ENCODE measurements at places on chromosomes 12 and 14.
A peak's percentile ranks its signal among the peaks of the same experiment; 100 is the strongest.

DNA sequence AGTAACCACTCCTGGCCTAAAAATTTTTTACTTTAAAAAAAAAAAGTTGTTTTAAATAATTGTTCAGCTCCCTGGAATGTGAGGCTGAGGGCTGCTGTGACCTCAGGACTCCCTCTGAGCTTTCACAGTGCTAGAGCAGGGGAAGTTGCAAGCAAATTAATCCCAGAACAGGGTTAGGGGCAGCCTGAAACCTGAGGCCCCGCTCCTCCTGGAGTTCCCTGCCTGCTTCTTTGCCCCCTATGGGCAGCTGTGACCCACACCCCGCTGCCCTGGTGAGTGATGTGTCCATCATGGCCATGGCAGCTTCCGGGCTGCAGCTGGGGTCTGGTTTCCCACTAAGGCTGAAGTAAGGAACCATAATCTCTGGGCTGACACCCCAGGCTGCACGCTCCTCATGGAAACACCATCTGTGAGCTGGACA is 9.5 kb downstream of the RITA1 start:
- no peak for DNase-seq

DNA sequence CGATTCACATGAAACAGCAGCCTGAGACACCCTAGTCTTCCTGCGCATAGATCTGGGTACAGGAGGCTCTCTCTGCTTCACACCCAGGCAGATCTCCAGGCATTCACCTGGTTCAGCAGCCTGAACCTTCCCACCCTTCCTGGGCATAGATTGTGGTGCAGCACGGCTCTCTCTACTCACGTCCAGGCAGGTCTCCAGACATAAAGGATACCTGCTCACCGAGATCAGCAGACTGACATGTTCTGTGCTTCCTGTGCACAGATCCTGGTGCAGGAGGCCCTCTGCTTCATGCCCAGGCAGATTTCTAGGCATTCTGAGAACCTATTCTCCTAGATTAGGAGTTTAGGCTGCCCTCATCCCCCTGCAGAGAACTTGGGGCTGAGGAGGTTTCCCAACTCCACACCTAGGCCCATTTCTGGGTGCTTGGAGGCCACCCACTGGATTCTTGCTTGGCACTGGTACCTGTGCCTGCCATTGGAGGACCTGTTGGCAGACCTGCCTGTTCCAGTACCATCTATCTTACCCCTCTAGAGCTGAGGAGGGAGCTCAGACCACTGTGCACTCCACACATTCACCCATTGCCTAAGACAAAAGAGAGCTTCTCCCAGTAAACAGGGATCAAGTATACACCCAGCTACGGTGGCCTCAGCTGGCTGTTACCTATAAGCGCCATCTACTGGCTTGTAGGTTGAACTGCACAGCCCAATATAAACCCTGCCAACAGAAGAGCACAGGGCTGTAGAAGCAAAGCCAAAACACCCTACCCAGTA is 28.0 kb upstream of the GARIN6 start:
- no peak for DNase-seq

- DNase-seq: no peak
Measured at GRCh38 chr14:67131691-67132090, 57.5 kb upstream of the GARIN2 start.

DNA sequence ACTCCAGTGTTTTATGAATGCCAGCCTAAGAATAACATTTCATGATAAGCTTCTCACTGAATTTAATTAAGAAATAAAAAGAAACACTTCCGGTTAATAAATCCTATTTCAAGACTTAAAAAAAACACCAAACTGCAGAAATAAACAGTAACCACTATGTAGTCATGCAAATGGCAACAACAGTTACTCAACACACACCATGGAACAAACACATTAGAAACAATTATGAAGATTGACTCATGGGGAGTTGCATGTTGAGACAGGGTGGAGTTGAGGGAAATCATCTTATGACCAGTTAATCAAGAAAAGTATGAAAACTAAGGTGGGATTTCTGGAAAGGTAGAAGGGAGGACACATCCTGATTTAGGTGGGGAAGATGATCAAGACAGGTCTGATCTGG is 52.7 kb downstream of the PLBD1 start:
- DNase-seq: no peak

GRCh38 chr12:116674643-116675183 is 63.2 kb downstream of the SPRING1 start:
- DNase-seq: no peak

DNA sequence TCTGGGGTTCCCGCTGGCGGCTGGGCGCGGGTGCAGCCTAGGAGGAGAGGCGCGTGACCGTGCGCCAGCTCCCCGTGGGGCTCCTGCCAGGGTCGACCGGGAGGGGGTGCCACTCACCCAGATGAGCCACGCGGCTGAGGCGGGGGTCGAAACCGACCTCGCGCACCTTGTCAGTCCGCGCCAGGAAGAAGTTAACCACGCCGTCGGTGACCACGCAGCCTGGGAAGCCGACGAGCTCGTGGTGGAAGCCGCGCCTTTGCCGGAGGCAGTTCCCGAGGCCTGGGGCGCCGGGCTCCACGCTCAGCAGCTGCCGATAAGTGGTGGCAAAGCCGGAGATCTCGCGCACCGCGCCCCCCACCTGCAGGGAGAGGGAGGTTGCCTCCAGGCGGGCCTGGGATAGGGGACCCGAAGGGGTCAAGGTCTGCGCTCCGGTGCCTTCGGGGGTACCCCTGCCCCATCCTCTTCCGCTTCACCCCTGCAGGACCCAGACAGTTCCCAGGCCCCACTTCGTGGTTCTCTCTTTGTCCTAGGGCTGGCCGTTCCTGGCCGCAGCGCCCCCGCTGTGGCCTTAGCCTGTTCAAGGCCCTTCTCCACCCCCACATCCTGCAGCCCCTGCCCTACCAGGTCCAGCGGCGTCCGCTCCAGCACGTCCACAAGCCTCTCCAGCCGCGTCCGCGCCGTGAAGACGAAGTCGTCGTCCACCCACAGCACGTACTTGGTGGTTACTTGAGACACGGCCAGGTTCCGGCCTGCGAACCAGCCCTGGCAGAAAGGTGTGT is 5.3 kb downstream of the B4GALNT1 start:
- no peak for DNase-seq

DNA sequence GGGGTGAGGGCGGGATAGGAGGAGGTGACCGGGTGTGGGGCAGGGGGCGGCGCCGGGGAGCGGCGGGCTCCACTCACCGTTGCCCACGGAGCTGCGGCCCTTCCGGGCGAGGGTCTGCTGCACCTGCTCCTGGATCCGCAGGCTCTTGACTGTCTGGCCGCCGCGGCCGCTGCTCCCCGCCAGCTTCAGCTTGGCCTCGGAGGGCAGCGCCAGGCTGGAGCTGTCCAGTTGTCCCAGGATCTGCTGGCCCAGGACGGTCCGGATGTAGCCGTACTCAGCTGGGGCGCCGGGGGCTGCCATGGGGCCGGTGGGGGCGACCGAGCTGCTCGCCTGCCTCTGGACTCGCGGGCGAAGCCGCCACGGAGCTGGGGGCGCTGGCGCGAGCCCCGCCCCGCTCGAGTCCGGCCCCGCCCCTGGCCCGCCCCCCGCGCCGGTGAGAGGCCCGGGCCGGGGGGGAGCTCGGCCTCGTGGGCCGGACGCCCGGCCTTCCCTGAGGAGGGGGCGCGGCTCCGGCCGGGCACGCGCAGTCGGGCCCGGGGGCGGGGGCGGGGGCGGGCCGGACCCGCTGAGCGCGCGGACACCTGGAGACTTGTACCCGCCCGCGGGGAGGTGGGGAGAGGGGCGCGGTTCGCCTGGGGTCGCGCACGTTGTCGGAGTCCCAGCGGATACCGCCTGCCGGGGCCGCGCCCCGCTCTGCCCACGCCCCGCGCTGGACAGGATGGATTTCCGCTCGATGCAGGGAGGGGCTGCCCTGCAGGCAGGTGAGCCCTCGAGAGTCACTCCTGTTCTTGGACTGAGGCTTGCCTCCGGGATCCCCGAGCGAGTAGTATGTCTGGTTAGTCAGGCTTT is at the start of gene PKP2:
Gene PKP2 (minus strand): TSS at position 346 of the 849 bp plus-strand sequence. CDS start 46 bp downstream, at position 300.
- DNase-seq: no peak

GRCh38 chr12:91513313-91513712 is 330.7 kb upstream of the DCN start:
- DNase-seq: no peak

DNA sequence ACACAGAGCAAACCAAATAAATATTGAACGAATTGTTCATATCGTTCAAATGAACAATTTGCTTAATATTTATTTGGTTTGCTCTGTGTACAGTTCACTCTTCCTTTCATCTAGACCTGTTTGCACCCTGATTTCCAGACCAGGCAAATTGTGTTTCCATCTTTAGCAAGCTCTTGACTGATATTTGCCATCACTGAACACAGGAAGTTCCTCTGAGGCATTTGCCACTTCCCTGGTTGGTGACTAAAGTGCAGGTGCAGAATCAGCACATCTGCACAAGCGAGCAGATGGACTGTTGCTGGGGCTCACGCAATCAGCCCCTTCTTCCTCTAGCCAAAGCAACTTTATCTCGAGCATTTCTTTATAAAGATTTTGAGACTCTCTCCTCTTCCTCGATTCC is 112.9 kb downstream of the DAAM1 start:
- peak; percentile 13 for DNase-seq

- no peak for DNase-seq
Measured at GRCh38 chr14:74531467-74531866, 37.9 kb downstream of the ISCA2 start.

- no peak for DNase-seq
Measured at GRCh38 chr12:80445083-80445793, 1.2 kb downstream of the PTPRQ start.

DNA sequence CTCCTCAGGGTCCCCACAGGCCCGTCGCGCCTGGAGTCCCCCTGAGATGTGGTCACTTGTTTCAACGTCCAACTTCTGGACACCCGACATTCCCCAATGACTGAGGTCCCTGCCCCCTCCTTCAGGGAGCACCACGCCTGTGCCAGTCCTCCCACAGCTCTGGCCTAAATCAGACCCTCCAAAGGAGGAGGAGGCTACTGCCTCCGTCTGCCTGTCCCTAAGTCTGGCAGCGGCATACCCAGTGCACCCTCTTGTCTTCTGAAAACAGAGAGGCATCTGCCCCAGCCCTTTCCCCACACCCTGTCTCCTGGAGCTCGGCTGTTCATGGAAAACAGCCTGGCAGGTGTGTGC is 46.2 kb downstream of the TESC start:
- no peak for DNase-seq

DNA sequence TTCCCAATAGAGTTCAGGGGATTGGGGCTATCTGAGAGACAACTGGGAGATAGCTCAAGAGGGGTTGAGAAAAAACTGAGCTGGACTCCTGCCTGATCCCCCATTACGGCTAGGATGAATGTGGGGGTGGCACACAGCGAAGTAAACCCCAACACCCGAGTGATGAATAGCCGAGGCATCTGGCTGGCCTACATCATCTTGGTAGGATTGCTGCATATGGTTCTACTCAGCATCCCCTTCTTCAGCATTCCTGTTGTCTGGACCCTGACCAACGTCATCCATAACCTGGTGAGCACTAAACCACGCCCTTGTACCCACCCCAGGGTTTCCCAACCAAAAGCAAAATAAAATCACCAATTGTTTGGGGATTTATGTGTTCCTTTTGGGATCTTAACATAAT is 1.0 kb downstream of the ORMDL2 start:
- DNase-seq: no peak

DNA sequence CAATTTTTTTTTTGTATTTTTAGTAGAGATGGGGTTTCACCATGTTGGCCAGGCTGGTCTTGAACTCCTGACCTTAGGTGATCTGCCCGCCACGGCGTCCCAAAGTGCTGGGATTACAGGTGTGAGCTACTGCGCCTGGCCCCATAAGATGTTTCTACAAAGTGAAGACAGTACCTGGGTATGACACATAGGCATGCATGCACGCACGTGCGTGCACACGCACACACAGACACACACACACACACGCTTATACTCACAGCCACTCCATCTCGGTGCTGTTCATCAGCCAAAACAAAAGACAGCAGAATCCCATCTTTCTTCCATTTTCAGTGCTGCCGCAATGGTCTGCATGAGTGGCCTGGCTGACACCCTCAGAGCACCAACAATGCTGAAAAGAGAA is 63.9 kb downstream of the VCPKMT start:
- DNase-seq: no peak

DNA sequence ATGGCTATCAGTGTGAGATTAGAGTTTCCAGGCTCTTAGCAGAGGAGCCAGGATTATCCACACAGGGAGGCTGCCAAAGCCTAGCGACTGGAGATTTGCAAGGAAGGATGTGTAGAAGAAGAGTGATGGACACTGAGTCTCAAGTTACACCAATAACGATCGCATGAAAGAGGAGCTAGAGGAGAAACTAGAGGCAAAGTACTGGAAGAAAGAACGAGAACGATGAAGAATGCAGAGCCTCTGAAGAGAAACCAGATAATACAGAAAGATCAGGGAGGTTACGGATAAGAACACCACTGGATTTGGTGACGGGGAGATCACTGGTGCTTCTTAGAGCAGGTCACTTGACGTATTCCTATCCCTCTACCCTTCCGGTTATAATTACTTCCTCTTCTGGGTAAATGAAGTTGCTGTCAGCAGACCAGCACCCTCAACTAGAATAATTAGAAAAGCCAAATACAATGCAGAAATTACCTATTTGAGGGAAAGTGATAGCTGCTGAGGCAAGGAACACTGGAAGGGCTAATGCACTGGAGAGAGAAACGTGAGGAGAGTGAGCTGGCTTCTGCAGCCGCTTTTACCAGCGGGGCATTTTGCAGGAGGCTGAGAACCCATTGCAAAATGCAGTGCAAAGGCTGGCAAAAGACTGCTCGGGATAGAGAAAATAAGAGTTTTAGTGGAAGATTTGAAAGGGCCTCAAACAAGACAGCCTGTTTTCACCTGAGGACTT is 93.1 kb upstream of the HIF1A start:
- DNase-seq: no peak

DNA sequence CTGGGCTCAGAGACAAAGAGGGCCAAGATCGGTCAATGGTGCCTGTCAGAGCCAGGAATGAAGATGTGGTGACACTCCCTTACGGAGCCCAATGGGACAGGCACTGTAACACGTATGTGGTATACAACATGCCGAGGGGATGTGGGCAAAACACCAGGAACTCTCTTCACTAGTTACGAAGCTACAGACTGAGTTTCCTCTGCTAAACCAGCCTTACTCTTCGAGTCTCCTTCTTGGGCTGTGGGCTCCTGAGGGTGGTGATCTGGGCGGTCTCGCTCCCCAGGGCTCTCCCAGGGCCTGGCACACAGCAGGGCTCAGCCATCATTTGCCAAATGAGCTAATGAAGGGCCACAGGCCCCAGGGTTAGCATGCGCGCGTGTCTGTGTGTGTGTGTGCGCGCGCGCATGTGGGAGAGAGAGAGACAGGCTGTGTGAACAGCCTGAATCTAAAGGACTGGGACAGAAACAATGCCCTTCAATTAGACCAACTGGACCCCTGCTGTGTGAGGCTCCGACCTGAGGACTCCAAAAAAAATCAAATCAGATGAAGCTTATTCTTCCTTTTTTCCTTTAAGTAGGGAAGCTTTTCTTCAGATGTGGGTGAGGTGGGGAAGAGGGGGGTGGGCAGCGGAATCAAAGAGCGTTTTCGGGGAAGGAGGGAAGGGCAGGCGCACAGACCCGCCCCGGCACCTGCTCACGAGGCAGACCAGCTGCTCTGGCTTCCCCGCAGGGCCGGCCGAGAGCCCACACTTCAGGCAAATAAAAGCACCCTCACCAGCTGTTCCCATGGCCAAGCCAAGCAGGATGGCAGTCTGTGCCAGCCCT is 42.5 kb downstream of the CCDC88C start:
- no peak for DNase-seq

- no peak for DNase-seq
Measured at GRCh38 chr12:110193196-110193595, 69.0 kb downstream of the IFT81 start.

Data from CD4-positive, alpha-beta T cell treated with Interleukin-2 at 100 ng/mL for 4 hours (primary cell).